ENCODE measurements at places on chromosomes 7 and 10.

DNA sequence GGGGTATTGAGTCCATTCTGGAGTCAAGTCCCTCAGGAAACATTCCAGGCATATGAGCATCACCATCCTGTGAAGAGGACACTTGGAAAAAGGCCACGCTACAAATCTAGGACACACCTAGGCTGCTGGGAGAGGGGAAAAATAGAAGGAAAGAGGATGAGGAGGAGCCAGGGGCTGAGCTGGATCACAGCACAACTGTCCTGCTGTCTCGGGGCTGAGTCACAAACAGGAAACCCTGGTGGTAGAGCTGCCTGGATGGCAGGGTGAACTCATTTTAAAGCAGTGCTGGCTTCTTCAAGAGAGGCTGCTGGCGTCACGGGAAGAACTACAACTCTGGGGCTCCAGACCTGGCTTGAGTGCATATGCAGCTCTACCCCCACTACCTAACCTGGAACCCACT, 151.5 kb downstream of the RNF216 start:
- DNase-seq = no peak

DNA sequence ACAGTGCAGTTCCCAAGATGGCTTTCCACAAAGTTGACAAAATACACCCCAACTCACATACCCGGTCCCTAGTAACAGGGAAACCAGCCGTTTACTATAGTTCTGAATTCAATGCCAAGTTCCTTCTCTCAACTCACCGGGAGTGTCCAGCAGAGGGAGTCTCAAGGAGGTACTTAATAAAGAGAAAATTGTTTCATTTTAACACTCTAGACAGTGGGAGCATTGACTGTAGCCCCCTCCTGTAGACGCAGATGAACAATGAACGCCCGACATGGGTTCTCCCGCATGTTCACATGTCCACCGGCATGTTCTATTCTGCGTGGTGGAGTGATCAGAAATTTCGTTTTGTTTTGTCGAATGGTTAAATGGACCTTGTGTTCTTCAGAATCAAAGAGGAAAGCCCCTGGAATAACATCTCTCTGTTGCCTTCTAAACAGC, 1.9 kb downstream of the HIPK2 start:
- peak; percentile 69 for DNase-seq

DNA sequence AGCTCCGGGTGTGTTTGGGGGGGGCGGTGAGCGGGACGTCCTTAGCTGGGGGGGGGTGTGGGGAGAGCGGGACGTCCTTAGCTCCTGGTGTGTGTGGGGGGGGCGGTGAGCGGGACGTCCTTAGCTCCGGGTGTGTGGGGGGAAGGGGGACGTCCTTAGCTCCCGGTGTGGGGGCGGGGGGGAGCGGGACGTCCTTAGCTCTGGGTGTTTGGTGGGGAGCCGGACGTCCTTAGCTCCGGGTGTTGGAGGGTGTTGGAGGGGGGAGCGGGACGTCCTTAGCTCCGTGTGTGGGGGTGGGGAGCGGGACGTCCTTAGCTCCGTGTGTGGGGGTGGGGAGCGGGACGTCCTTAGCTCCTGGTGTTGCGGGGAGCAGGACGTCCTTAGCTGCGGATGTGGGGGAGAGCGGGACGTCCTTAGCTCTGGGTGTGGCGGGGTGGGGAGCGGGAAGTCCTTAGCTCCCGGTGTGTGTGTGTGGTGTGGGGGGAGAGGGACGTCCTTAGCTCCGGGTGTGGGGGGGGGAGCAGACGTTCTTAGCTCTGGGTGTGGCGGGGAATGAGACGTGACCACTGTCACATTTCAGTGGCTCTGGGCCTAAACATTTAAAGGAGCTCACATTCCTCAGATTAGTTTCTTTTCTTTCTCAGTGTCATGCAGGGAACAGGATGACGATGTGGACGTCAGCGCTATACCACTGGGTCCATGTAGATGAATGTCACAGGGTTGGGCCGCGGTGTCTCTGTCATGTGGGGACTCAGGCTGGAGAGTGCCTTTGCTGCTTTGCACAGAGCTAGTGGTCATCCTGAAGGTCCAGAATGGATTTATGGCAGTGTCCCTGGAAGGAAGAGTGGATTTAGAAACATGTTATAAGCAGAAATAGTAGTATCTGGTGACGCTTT, 7.5 kb downstream of the DYNC2I1 start:
- DNase-seq = peak; percentile 67

- DNase-seq = no peak
Measured at GRCh38 chr10:10779511-10779910, 238.2 kb upstream of the CELF2 start.

GRCh38 chr10:23060918-23061317, 34.5 kb upstream of the MSRB2 start:
- DNase-seq = no peak

Measured in GM10248 (cell line).